Stimulated activated naive CD4-positive, alpha-beta T cell treated with Interleukin-2 at 50 U/mL for 16 hours (primary cell): ENCODE measurements at places on chromosomes 1 and 21.
A peak's percentile ranks its signal among the peaks of the same experiment; 100 is the strongest.

GRCh38 chr1:175870217-175870616 is 126.8 kb upstream of the TNR start:
- DNase-seq: no peak

GRCh38 chr1:97308131-97308530 is 586.5 kb downstream of the PTBP2 start:
- DNase-seq: no peak

DNA sequence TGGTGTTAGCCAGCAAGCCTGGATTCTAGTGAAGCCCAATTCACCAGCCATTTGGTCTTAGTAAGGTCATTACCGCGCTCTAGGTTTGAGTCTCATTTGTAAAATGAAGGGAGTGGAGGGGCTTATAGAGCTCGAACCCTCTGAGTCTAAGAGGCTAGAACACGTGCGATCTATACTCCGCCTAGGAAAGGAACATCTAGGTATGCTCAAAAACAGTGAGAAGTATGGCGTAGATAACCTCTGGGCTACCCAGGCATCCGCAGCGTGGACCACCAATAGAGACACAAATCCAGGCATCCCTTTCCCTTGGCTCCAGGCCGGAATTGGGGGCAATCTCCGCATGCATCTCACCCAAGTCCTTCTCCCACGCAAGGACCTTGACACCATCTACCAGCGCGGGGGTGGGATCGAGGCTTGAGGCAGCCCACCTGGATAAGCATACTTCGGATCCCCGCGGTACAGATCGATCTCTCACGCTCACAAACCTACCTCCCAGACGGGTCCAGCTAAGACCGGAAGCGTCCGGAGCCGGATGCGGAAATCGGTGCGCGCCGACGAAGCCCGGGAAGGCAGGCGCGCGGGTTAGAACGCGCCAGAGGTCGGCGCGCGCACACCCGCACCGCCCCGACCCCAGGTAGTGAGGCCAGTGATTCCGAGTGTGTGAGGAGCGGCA is at the start of gene METTL25B:
TSS of gene METTL25B (plus strand) at position 544 of the 673 bp plus-strand sequence. CDS start 636 bp downstream, outside the sequence.
- DNase-seq: peak; percentile 81

DNA sequence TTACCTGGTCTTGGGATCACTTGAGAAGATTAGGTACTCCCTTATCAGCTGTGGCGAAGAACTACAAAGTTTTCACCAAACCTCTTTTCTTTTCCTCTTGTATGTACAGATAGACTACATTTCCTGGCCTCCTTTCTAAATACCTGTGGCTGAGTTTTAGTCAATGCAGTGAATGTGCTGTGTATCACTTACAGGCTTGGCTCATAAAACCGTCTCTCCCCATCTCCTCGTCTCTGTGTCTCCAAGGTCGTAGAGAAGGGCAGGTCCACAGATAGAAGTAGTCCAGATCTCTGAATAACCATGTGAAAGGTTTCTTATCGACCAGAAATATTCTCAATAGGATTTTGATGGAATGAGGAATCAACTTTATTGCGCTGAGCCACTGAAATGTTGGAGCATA is 9.0 kb upstream of the JUN start:
- DNase-seq: no peak

- no peak for DNase-seq
These were observed 12.1 kb downstream of the ADARB1 start for GRCh38 chr21:45086337-45086958.

GRCh38 chr21:41933313-41934079 is 20.3 kb downstream of the C2CD2 start:
- DNase-seq: no peak

DNA sequence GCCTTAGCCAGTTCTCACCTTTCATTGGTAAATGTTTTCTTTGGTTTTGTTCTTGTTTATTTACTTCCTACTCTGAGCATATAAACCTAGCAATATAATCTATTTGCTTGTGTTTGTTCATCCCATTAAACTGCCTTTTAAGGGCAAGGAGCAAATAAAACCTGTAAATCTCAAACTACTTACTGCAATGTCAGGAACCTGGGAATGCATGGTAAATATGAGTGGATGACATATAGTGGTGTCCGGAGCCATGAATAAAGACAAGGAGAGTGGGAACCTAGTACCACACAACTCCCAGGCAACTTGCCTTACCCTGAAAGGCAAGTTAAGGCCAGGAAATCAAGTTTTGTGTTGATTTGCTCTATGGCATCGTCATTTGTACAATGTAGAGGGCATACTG is 1133.7 kb upstream of the NCAM2 start:
- no peak for DNase-seq

DNA sequence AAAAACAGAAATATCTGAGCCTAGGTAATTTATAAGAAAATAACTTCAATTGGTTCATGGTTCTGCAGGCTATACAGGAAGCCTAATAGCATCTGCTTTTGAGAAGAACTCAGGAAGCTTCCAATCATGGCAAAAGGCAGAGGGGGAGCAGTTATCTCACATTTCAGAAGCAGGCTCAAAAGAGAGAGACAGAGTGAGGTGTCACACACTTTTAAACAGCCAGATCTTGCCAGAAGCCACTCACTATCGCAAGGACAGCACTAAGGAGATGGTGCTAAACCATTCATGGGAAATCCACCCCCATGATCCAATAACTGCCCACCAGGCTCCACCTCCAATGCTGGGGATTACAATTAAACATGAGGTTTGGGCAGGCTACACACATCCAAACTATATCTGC is 25.5 kb downstream of the RGS18 start:
- no peak for DNase-seq

GRCh38 chr1:60747353-60747752 is 335.0 kb upstream of the NFIA start:
- no peak for DNase-seq

GRCh38 chr1:172990598-172991215 is 60.0 kb downstream of the TNFSF18 start:
- DNase-seq: no peak

GRCh38 chr21:26972192-26972591 is 5.3 kb upstream of the ADAMTS5 start:
- DNase-seq: no peak

- DNase-seq: no peak
These were observed 6.2 kb upstream of the ERO1B start for GRCh38 chr1:236287757-236288619.

- DNase-seq: no peak
These were observed 42.6 kb downstream of the ACKR1 start for GRCh38 chr1:159247266-159247665.

DNA sequence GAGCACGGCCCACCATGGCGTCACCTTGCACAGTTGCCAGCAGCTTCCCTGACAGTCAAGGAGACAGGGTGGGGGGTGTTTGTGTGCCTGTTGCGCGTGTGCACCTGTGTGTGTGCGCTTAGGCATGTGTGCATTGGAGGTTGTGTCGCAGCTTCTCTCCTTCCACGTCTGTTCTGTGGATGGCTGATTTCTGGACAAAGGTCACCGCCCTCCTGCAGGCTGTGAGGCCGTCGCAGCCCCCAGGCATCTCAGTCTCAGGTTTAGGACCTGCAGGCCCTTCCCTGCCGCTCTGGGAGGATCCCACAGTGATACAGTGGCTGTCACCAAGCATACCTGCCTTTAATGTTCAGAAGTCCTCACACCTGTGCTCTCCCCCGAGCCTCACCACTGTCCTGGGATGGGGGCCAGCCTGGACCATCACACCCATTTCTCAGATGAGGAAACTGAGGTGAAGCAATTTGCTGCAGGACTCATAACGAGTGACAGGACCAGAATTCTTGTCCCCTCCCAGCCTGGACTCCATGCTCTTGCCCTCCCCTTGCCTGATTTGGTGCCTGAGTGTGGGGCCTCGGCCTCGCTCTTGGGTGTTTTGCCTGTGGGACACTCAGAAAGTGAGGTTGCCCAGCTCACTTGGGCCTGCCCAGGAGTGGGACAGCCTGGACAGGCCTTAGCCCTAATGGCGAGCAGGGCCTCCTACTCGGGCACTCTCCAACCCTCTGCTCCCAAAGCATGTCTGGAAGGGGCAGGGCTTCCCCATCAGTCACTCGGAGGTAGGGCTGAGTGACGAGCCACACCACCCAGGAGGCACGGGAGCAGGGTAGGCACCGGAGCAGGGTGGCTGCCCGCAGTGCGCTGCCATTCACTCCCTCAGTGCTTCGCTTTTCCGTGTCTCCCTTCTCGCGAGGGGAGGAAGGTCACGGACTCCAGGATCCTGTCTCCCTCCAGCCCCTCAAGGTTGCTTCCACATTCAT is 22.6 kb downstream of the COQ8A start:
- DNase-seq: no peak

DNA sequence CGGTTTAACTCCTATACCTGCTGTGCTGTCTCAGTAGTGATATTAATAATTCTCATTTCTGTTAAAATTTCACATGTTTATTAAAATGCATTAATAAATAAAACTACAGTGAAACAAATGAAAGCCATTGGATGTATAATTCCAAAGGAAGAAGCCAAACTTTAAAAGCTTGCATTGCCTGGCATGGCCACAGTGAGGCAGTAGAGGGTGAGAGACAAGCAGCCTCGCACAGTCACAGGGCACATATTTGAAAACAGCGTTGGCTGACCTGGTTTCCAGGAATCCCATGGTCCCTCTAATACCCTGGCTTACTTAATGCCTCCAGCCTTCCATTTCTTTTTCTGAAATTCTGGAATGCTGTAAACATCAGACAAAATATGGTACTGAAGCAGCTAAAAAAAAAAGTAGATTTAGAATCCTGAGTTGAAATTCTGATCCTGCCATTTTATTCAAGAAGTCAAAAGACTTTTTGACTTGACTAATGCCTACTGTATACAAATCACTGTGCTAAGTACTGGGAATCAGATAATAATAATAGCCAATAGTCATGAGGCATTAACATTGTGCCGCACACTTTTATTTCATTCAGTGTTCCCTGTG is 6.7 kb upstream of the RNASEL start:
- DNase-seq: peak; percentile 56

DNA sequence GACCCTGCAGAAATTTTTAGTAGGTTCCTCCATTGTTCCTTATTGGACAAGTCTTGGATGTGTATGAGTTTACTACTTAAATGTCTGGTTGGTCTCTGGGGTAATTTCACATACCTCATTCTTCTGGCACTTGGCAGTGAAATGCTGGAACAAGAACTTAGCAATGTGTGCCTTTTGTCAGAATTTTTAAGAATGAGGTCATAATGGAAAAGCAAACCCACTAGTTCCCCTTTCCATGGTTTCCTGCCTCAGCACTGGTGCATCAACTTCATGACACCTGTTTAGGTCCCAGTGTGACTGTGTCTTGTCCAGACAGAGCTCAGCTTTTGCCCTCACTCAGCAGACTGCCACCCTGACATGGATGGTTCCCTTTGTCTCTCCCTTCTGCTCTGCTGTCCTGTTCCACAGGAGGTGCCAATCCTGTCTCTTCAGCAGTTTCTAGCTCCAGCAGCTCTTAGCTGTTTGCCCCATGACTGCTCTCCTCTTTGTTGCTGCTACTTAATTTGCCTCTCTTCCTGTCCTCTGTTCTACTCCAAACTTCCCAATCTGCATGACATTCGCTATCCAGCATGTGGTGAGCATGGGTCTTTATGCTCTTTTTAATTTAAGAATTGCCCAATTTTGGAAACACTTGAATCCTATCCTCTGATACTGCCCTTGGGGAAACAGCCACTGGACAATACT is 135.6 kb downstream of the CYYR1 start:
- DNase-seq: no peak

DNA sequence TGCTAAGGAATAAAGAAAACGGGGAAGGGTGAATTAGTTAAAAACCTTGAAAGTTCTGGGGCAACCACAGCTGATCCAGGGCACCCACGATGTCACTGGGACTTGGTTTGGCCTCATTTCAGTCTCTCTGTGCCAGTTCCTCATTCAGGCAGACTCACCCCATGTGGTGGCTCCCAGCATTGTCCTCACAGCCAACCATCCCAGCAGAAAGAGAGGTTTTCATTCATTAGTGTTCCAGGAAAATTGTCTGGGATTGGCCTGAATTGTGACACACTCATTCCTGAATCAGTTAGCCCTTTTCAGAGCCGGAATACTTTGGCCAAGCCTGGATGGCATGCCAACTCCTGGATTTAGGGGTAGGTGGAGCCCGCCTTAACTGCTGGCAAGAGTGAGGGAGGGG is 367.7 kb downstream of the PRDM2 start:
- no peak for DNase-seq

GRCh38 chr1:244869364-244869827 is 5.1 kb upstream of the HNRNPU start:
- DNase-seq: no peak

GRCh38 chr1:5551274-5551975 is 440.8 kb downstream of the NPHP4 start:
- DNase-seq: no peak

GRCh38 chr1:181647314-181648035 is 164.2 kb downstream of the CACNA1E start:
- no peak for DNase-seq

DNA sequence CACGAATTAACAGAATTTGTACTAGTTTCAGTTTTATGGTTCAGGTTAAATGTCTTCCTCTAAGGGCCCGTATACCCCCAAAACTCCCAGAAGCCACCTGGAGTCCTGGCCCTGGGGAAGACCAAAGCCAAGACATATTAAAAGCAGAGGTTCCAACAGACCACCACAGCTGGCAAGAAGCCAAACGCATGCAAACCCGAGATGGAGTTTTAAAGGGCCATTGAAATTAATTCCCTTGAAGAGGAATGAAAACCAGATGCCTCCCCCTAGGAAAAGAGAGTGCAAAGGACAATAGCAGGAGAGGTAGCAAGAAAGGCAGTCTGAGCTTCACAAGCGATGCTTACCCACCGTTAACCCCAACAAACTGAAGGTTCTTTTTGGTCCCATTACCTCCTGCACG is 48.1 kb downstream of the KANK4 start:
- DNase-seq: no peak

GRCh38 chr1:23200883-23201282 is 16.4 kb downstream of the HTR1D start:
- DNase-seq: no peak

DNA sequence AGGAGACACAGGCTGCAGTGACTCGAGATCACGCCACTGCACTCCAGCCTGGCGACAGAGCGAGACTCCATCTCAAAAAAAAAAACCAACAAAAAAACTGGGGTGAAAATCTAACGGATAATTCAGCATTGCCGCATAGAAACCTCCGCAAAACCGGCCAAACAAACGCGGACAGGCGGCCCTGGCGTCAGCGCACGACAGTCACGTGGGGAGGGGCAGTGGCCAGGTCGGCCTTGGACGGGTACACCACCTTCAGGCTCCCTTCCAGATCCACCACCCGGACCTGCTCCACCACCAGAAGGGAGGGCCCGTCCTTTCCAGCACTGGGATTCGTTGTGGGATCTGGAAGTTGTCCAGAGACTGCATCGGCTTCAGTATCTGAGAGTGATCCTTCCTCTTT is 8.4 kb downstream of the SMIM1 start:
- DNase-seq: no peak

GRCh38 chr1:231037585-231038517 is 2.2 kb downstream of the FAM89A start:
- no peak for DNase-seq

DNA sequence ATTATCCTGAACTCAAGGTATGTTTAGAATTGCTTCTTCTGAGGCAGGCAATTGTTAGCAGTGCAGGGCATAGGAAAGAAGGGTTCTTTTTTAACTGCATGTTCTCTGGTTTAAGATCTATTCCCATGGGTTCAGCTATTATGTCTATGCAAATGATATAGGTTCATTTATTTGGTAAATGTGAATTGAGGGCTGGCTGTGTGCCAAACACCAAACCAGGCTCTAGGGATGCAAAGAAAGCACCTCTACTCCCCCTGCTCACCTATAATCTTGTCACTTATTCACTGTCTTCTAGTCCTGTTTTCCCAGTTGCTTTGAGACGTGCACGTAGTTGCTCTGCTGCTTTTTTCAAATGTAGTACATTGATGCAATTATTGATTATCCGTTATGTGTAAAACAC is 691 bp upstream of the KIFAP3 start:
- DNase-seq: no peak
